ENCODE measurements at places on chromosomes 13 and 19.

DNA sequence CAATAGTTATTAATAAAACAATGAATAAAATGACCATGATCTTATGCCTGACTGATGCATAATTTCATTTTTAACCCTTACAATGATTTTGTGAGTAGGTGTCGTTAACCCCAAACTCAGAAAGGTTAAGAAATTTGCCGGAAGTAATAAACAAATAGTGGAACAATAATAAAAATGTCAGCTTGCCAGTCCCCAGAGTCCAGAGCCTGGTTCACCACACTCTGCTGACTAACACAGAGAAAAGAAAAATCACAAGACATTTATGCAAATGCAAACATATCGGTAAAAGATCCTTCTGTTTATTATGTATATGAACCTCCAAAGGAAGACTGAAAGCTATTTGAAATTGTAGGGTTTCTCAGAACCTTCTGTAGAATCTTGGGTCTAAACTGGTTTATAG lies 563.7 kb downstream of the EFNB2 start:
- DNase-seq: no peak

GRCh38 chr13:44331912-44332851 lies 41.4 kb upstream of the SERP2 start:
- DNase-seq: no peak

DNA sequence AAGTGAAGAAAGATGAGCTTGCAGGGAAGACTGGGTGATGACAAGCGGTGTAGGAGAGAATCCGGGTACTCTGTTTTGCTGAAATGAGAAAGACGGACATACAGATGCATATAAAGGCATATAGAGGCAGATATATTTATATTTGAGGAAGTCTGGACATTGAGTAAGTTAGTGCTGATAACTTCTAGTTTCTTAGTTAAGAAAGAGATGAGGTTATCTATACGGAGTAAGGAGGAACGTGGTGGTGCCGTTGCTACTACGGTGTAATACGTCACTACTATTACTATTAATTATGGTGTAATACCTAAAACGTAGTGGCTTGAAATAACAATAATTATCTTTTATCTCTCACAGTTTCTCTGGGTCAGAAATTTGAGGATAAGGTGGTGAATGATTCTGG lies 9.8 kb upstream of the CPB2 start:
- no peak for DNase-seq

GRCh38 chr13:75307370-75307949 lies 174.5 kb downstream of the TBC1D4 start:
- DNase-seq: no peak

DNA sequence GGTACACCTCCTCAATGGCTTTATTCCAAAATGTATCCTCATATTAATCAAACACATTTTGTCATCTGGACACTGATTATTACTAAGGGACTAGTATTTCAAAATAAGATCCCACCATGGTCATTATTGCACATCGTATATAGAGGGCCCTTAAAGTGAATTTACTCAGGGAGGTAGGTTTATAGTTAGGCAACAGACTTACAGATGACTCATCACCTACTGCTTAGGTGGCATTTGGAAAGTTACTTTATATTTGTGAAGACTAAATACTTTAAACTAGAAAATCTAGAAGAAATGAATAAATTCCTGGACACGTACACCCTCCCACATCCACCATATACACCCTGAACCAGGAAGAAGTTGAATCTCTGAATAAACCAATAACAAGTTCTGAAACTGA lies 353.0 kb downstream of the KCTD12 start:
- DNase-seq: no peak

- DNase-seq: no peak
These were observed 87.4 kb upstream of the UFM1 start for GRCh38 chr13:38262211-38262610.

- no peak for DNase-seq
These were observed 7.9 kb upstream of the HOMER3 start for GRCh38 chr19:18948976-18949356.

DNA sequence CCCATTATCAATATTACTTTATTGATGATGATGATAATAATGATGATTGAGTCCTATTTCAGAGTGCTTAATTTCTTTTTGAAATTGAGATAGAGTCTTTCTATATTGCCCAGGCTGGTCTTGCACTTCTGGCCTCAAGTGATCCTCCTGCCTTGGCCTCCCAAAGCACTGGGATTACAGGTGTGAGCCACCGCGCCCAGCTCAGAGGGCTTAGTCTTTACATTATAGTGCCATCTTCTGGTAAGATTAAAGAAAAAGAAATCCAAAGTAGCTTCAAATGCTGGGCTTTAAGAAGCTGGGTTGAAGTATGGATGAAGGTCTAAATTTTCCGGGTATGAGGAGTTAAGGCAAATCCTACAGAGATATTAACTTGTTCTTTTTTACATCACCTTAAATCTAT lies 3.4 kb upstream of the ZNF333 start:
- no peak for DNase-seq

GRCh38 chr19:45293682-45294081 lies 29.0 kb downstream of the CKM start:
- DNase-seq: no peak

- DNase-seq: no peak
These were observed 61.4 kb downstream of the RFX2 start for GRCh38 chr19:6048793-6049405.

- DNase-seq: no peak
These were observed 9.4 kb downstream of the ARMC6 start for GRCh38 chr19:19042732-19043280.

DNA sequence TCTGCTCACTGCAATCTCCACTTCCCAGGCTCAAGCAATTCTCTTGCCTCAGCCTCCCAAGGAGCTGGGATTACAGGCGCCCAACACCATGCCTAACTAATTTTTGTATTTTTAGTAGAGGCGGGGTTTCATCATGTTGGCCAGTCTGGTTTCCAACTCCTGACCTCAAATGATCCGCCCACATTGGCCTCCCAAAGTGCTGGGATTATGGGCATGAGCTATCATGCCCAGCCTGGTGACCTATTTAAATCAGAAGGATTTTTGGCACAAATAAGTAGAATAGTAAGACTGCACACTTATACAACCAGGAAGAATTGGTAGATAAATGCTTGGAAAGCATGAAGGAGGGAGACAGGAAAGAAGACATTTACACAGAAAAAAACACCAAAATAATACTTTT lies 53.4 kb upstream of the AKAP11 start:
- DNase-seq: no peak

- DNase-seq: no peak
These were observed 7.0 kb downstream of the CRYL1 start for GRCh38 chr13:20518660-20519100.

- DNase-seq: no peak
These were observed 24.9 kb downstream of the SLC8A2 start for GRCh38 chr19:47446534-47447469.

DNA sequence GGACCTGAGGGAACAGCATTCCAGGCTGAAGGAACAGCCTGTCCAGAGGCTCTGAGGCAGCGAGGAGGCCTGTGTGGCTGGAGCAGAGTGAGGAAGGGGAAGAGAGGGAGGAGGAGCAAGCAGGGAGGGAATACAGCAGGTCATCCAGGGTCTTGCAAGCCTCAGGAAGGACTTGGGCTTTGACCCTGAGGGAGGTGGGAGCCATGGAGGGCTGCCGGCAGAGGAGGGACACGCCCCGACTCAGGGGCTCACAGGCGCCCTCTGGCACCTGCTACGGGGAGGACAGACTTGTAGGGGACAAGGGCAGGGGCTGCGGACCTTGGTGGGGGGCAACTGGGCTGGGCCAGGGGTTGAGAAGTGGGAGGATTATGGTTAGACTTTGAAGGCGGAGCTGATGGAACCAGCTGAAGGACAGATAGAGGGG lies 4.7 kb downstream of the TINCR start:
- no peak for DNase-seq

GRCh38 chr13:45487604-45488003 lies 22.9 kb downstream of the COG3 start:
- DNase-seq: no peak

DNA sequence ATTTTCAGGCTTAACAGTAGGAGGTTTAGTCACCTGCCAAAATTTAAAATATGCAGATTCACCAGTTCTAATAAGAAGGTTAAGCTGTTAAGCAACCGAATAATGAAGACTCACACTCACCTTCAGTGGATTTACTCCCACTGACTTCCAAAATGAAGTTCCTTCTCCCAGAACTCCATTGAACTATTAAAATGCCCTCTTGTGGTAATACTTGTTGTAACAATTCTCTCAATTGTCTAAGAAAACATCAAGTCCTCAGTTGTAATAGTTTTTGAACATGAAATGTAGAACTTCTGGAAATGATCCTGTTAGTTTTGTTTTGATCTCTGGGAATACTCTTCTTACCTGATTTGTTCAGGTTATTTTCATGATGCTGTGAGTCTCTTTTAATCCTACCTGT lies 522.0 kb upstream of the ATXN8OS start:
- no peak for DNase-seq

GRCh38 chr19:45428384-45429231 lies 4.9 kb upstream of the ERCC1 start:
- no peak for DNase-seq

DNA sequence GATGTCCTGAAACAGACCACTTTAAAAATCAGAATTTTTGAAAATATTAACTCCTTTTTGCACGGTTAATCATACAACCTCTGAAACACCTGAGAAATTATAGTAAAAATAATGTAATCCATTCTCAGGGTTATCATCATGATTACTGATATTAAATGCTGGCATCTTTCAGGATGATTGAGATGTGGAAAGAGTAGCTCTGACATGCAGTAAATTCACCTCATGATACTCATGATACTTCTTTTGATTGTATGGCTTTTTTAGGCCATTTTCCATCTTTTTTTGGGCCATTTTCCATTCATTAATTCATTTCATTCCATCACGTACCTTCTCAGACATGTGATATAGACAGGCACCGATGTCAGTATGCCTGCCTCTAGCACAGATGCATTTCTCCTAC lies 85.1 kb downstream of the FGF14 start:
- DNase-seq: no peak

GRCh38 chr13:72653506-72653905 lies 73.9 kb downstream of the MZT1 start:
- DNase-seq: no peak

DNA sequence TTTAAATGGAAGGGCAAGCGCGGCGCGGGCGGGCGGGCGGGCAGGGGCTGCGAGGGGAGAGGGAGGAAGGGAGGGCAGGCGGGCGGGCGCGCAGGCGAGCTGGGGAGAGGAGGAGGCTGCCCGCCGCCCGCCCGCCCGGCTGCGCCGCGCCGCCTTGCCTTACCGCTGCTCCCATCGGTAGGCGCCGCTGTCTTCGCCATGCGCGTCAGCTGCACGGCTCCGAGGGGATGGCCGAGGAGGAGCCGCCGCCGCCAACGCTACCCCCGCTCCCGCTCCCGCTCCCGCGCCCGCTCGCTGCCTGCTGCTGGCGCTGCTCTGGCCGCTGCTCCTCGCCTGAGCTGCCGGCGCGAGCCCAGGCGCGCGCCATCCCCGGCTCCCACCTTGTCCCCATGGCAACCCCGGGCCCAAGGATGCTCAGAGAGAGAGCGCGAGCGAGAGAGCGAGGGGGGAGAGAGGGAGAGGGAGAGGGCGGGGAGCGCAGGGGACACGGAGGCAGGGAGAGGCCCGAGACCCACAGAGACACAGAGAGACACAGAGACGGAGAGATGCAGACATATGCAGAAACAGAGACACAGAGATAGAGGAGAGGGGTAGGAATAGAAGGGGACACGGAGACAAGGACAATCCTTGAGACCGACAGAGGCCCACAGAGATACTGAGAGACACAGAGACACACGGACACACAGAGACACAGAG lies 40.3 kb downstream of the DEDD2 start:
- peak; percentile 10 for DNase-seq

GRCh38 chr19:45508861-45509691 lies 1.8 kb downstream of the VASP start:
- DNase-seq: no peak

DNA sequence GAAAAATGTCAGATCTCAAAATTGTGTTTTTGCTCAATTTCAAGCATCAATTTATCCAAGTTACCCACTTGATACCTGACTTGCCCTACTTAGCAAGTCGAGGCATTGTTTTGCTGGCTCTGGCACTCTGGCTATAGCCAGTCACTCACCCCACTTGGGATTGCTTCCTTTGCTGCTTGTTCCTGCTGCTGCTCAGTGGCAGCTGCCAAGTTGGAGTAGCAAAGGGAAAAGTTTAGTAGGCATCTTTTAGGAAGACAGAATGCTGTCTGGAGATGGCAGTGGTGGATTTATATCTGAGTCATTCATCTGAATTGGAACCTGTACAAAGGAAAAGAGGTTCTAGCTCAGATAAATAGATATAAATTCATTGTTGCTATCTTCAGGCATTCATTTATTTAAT lies 41.2 kb downstream of the PCCA start:
- DNase-seq: no peak

DNA sequence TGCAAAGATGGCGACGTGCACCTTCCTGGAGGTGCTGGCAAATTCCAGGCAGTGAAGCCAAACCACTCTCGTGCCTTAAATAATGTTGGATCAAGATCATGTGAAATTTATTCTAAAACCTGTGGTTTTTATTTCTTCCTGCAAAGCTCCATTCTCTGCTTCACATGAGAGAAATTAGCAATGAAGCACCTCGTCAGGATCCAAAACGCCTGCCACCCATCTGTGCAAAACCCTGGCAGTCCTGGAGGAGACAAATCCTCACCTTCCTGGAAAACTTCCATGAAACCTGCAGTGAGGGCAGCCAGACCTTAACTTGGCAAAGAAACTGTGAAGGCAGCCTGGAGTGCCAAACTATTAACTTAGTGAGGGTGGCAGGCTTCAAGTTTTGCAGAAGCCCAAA lies 47.6 kb downstream of the CHST8 start:
- DNase-seq: no peak

DNA sequence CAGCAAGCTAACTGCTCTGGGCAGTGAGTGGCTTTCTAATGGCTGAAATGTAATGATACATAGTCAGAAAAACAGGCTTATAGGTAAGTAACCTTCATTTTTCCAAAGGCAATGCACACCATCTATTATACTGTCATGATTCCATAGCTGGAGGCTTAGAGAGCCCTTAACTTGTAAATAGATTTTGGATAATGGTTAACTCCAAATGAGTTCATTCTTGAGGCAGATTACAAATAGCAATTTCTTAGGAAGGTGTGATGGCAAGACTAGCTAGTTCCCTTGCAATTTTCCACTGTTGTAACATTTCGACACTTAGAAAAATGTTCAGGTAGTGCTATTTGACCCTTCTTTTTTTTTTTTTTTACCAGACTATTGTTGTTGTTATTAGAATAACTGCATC lies 789.8 kb upstream of the PCDH9 start:
- DNase-seq: peak; percentile 10

- DNase-seq: no peak
These were observed 26.9 kb downstream of the ADGRE1 start for GRCh38 chr19:6914321-6914720.

DNA sequence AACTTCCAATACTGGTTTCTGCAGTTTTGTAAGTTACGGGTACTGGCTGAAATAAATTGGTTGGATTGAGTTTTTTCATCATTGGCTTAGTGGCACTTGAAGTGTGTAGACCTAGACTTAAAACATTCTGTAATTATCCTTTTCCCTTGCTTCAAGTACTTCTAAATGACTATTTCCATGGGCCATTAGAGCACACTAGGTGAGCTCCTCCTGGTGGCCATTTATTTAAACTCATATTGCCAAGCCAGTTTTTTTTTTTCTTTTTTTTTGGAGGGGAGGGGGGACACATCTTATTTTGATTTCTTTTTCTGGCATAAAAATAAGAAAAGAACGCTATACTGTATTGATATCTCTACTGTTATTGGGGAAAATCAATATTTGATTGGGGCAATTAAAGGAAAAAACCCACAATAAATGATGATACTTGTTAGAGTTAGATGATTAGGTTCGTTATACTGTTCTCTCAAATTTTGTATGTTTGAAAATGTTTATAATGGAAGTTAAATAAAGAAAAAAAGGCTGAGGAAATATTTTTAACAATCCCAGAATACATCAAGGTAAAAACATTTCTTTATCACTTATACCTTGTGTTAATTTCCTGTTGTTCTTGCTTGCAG lies 82.9 kb downstream of the PDS5B start:
- DNase-seq: peak; percentile 16

Data from kidney epithelial cell (primary cell).